ENCODE measurements at places on chromosomes 1 and 21.

DNA sequence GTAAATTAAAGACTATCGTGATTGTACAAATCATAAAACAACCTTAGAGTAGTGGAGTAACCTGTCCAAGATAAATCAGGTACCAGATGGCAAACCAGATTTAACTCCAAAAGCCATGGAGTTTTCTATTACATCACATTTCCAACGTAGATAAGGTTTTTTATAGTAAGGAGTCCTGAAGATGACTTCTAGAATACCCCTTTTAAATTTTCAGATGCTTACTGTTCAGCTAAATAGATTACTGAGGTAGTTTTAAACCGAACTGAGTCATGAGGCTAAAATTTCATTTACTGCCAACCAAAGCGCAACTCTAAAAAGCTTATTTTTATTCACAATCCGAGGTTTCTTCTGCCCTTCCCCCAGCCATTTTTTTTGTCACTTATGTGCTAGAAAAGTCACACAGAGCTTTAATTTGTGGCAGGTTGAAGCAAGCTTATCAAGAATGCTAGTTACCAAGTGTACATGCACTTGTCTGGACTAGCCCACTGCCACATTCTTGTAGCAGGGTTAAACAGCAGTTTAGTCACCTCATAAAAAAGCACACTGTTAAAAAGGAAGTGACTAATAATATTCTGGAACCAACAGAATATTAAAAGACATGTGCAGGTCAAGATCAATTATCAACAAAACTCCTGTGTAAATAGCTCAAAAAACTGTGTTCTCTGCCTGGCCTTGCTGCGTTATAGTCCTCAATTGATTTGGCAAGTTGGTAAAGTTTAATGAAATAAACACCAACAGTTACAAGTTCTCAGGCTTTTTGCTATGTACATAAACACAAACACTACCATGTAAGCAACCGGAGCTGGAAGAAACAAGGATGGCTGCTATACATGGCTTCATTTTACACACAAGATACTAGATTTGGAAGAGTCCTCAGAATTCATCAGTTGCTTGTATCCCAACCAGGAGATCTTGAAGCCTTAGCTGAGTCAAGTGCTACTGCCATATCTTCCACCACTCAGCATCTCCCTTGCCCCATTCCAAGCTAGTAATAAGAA lies 180.3 kb upstream of the DMRTA2 start:
- no peak for ATAC-seq
- H3K4me1 ChIP-seq, result no peaks in the 10 kb centered on the region
- no peak overlapping the region for H3K27ac ChIP-seq
- H3K4me3 ChIP-seq, result no peak overlapping the region
- peaks cover 6% of the 10 kb centered on the region for H3K36me3 ChIP-seq

DNA sequence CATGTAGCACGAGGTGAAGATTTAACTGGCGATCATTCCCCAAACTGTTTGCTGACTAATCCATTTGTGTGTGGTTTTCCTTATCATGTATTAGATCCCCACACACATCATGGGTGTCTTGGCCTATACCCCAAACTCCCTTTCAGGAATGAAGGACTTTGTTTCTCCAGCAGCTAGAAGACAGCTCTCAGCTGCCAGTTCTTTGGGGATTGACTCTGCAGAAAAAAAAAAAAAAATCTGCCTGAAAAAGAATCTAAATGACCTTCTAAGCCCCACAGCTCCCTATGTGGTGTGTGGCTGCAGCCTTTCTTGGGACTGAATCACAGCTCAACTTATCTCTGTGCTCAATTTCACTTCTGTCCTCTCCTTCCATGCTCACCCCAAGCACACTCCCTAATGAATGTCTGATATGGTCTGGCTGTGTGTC lies 256.3 kb upstream of the DUSP10 start:
- ATAC-seq, result no peak
- H3K4me1 ChIP-seq, result peaks cover 13% of the 10 kb centered on the region
- H3K36me3 ChIP-seq, result no peaks in the 10 kb centered on the region
- H3K4me3 ChIP-seq, result no peak overlapping the region

GRCh38 chr1:41462680-41463004 lies 21.8 kb downstream of the EDN2 start:
- H3K27ac ChIP-seq, result no peak overlapping the region
- no peak for ATAC-seq
- H3K4me1 ChIP-seq, result no peaks in the 10 kb centered on the region
- H3K27me3 ChIP-seq, result peaks cover 18% of the 10 kb centered on the region

DNA sequence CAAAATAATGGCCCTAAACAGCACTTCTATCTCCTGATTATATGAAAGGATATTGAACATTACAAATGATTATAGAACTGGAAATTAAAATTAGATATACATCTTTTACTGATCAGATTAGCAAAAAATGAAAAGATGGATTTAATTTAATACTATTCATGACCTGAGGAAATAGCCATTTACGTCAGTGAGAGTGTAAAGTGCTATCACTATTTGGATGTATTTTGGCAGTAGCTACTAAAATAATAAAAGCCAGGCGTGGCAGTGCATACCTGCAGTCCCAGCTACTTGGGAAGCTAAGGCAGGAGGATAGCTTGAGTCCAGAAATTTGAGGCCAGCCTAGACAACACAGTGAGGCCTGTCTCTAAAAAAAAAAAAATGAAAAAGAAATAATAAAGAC lies 5.3 kb downstream of the C4BPB start:
- H3K36me3 ChIP-seq, result no peaks in the 10 kb centered on the region
- H3K4me3 ChIP-seq, result no peak overlapping the region
- no peak overlapping the region for H3K27ac ChIP-seq
- H3K4me1 ChIP-seq, result peaks cover 14% of the 10 kb centered on the region
- ATAC-seq, result no peak

DNA sequence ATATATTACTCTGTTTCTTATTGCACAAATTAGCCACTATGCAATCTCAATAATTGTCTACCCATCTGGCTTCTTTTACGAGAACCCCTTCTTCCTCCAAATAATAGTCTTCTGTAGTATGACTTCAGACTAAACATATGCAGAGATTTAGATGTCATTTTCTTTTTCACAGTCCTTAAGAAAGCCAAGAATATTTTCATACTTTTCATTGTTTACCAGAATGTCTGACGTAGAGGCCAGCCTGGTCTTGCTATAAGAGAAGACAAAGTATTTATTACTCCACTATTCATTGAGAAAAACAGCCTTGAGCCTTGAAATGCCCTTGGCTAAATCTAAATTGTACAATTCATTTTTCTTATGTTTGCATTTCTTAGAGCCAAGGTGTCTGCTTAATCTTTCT lies 714.9 kb upstream of the CXADR start:
- no peak overlapping the region for H3K4me3 ChIP-seq
- H3K4me1 ChIP-seq, result no peaks in the 10 kb centered on the region
- no peaks in the 10 kb centered on the region for H3K36me3 ChIP-seq
- no peaks in the 10 kb centered on the region for H3K27me3 ChIP-seq
- no peak for ATAC-seq

DNA sequence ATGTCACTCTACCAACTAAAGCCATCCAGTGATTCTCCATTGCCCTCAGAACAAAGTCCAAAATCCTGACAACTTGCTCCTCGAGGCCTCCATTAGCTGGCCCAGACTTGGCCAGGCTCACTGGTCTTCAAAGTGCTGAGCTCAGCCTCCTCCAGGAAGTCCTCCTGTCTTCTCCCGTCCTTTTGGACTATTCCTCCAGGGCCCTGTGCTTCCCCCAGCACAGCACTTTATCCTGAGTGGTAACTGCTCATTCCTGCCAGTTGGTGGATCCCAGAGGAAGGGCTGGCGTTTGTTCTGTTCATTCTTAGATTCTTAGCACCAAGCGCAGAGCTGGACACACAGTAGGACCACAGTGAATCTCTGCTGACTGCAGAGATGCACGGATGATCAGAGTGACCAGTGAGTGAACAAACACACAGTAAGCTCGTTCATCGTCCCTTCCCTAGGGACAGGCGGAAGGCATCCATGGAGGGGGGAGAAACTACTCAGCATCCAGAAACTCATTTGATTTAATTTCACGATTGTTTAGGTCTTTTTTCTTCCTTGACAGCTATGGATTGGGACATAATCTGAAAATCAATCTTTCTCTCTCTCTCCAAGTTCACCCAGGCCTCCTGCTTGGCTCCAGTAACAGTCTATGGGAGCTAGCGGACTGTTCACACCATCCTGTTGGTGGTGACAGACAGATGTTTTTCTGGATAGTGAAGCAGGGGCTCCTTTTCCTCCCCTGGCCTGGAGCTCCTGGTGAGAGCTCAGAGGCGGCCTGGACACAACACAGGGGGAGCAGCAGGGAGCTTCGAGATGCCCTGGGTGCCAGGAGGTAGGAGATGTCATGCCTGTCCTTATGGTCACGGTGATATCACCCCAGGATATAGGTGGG lies 180.2 kb downstream of the PTPRU start:
- H3K27ac ChIP-seq, result no peak overlapping the region
- H3K4me3 ChIP-seq, result no peak overlapping the region
- H3K4me1 ChIP-seq, result no peaks in the 10 kb centered on the region
- peaks cover 33% of the 10 kb centered on the region for H3K27me3 ChIP-seq
- no peaks in the 10 kb centered on the region for H3K36me3 ChIP-seq

GRCh38 chr1:157045250-157046218 lies at the start of gene ARHGEF11:
TSS of gene ARHGEF11 (minus strand) at chr1:157045742. CDS start at chr1:157044330, 1,412 bp downstream.
- peak; percentile 74 for ATAC-seq
- H3K36me3 ChIP-seq, result no peaks in the 10 kb centered on the region
- H3K4me3 ChIP-seq, result peak within 1 kb of the TSS; percentile 99
- peak within 1 kb of the TSS; percentile 76 for H3K27ac ChIP-seq
- H3K4me1 ChIP-seq, result peaks cover 15% of the 10 kb centered on the region

DNA sequence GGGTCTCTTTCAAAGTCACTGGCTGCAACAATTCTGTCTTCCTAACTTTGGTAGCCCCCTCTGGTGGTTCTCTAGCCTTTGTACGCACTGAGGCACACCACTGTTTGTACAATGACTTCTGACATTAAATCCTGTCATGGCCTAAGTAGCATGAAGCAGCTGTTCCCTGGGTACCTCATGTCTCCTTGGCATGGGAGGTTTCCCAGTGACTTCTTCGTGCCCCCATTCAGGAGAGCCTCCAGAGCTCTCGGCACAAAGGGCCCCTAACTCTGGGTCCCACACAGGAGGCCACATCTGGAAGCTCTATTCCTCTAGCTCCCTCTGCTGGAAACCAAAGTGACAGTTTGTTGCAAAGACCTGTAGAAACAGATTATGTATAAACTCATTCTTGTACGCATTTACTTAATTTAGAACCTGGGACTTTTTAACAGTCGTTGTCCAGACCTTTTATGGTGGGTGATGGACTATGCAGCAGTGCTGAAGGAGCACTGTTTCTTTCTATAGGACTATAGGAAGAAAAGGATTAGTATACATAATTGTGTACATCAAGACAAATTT lies 13.4 kb downstream of the SWT1 start:
- no peak overlapping the region for H3K27ac ChIP-seq
- no peaks in the 10 kb centered on the region for H3K27me3 ChIP-seq
- peak; percentile 72 for ATAC-seq
- H3K4me3 ChIP-seq, result peak overlapping the region; percentile 48
- peaks cover 35% of the 10 kb centered on the region for H3K36me3 ChIP-seq

- peaks cover 16% of the 10 kb centered on the region for H3K27me3 ChIP-seq
- no peaks in the 10 kb centered on the region for H3K36me3 ChIP-seq
- H3K4me1 ChIP-seq, result peaks cover 18% of the 10 kb centered on the region
Observed at GRCh38 chr1:65255035-65255655, 54.2 kb upstream of the DNAJC6 start.

DNA sequence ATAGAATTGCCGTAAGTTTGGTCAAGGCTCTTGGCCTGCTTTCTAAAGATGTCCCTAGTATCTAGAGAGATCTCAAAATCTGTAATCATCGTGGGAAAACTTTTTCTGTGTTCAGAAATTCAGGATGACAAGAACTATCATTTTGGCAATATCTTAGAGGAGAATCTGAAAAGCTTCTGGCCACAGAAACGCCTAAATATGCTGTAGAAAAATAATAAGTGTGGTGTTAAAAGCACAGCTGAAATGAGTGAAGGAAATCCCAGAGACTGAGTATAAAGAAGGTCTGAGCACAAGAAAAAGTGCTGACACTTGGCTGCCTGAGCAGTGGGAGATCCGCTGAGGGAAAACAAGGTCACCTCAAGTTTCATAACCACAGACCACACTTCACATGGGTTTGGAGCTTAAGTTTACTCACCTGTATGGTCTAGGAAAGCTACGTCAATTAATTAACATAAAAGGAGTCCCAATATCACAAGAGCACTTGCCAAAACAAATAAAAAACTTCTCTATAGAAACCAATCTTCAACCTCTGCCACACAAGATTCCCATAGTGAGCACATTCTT lies 235.2 kb upstream of the IRF2BP2 start:
- H3K4me1 ChIP-seq, result peaks cover 63% of the 10 kb centered on the region
- no peak overlapping the region for H3K4me3 ChIP-seq
- no peaks in the 10 kb centered on the region for H3K27me3 ChIP-seq
- peak overlapping the region; percentile 90 for H3K27ac ChIP-seq

DNA sequence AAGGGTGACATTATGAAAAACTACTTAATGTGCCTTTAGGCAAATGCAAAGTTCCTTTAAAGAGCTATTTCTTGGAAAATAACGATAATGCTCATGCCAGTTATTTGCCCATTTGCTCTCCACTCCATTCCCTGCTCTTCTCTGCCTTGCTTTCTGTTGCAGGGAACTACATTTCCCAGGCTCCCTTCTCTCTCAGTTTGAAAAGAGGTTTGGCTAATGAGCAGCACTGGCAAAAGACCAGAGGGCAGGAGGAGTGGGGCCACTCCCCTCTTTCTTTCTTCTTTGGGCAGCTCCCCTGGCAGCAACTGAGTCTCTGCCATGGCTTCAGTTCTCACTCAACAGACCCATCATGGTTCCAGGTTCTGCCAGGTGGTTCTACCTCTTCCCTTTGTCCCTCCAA lies 130.5 kb downstream of the RWDD3 start:
- ATAC-seq, result no peak
- peaks cover 24% of the 10 kb centered on the region for H3K27me3 ChIP-seq
- H3K4me3 ChIP-seq, result no peak overlapping the region
- no peaks in the 10 kb centered on the region for H3K4me1 ChIP-seq
- no peaks in the 10 kb centered on the region for H3K36me3 ChIP-seq

DNA sequence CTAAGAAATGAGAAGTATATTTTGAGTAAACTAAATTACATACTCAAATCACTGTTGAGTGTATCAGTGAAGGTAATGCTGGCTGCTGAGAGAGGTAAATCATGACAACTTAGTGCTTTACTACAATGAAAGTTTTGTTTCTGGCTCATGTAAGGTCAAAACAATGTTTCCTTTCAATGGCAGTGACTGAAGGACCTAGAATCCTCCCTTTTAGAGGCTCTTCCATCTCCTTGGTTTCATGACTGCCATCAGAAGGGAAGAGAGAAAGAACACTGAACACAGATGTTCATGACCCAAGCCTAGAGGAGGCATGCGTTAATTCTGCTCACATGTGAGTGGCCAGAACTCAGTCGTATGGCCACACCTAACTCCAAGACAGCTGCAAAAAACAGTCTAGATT lies 130.6 kb downstream of the AKT3 start:
- no peaks in the 10 kb centered on the region for H3K27me3 ChIP-seq
- H3K27ac ChIP-seq, result no peak overlapping the region
- H3K4me1 ChIP-seq, result peaks cover 34% of the 10 kb centered on the region
- no peak for ATAC-seq

GRCh38 chr1:183721041-183721440 lies 67.9 kb upstream of the APOBEC4 start:
- no peak for ATAC-seq
- no peaks in the 10 kb centered on the region for H3K36me3 ChIP-seq
- no peak overlapping the region for H3K4me3 ChIP-seq
- H3K27me3 ChIP-seq, result no peaks in the 10 kb centered on the region

Measured in stimulated activated memory B cell treated with anti-CD40 and anti-IgM and Interleukin-4, amounts not matched to agents 10 μg/mL and 1 μg/mL and 100 μg/mL, for 72 hours (primary cell).